H7 (cell line): ENCODE measurements at places on chromosomes 12 and 14. TPM values are rescaled to one million over a fixed set of nuclear protein-coding genes. Genes with fewer than 3 reads are reported as not detected.

Gene SYNJ2BP
- 14.5 and 16.8 TPM in 2 replicates for total RNA-seq

- DNase-seq, result no peak
Measured at GRCh38 chr12:105915997-105916759, 222.6 kb downstream of the NUAK1 start.

DNA sequence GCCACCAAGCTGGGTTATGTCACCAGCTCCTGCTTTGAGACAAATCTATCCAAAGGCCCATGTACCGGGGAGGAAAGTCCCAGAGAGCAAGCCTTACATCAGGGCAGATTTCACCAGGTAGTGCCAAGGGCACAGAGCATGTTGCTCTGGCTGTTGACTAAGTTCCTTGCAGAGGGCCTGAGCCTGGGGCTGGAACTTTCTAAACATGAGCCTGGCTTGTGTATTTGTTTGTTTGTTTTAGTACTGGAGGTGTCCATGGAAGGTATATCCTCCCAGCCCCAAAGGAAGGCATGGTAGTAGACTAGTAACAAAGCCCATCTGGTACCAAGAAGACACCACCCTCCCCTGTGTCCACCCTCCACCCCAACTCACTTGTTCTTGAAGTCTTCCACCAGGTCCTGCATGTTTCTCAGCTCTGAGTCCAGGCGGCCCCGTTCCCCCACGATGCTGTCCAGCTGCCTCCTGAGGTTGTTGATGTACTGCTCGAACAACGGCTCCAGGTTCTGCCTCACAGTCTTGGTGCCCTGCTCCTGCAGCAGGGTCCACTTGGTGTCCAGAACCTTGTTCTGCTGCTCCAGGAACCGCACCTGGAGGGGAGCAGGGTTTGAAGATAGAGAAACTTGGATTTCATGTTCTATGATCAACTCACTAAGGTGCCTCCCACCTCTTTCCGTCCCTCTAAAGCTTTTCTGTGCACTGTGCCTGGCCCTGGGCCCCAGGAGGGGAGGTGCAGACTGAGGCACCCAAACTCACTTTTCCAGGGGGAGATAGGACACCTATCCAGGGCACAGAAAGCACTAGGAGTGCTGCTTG is 1.4 kb downstream of the KRT5 start:
- peak; percentile 8 for DNase-seq

DNA sequence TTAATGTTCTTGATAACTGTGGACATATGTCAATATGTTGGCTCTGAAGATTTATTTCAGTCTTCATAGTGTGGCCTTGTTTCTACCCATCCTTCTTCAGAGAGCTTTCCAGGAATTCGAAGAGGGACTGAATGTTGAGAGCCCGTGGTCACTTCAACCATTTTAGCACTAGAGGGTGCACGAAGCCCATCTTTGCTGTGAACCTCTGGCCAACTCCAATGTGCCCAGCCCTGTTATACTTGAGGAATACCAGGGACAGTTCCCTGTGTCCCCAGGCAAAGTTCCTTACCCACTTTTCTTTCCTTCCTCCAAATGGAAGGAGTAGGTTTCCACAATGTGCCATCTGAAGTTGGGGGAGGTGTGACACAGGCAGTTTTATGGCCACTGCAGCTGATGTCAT is 603.5 kb downstream of the RPL10L start:
- peak; percentile 2 for DNase-seq

DNA sequence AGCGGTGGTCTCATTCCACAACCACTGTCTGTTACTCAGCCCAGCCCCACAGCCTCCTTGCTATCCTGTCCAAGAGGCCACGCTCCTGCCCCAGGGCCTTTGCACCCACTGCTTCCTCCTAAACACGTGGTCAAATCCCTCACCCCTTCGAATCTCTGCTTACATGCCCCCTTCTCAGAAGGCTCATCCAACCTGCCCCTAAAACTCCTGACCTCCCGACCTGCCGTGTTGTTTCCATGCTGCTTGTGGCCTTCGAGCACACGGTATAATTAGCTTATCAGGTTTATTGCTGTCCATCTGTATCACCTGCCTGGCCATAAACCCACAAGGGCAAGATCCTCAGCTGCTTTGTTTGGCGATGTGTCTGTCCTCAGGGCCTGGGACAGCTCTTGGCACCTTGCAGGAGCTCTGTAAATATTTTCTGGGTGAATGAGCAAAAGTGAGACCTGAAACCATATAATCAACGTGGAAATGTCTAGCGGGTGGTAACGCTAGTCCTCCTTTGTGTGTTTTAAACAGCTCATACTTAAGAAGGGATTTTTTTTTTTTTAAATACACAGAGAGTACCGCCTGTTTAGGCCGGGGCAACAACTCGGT is 36.0 kb downstream of the SCARB1 start:
- no peak for DNase-seq

GRCh38 chr14:89344920-89345254 is 72.1 kb downstream of the FOXN3 start:
- DNase-seq, result no peak

Gene GPR65
- total RNA-seq, result not detected in 2 replicates

Gene MAPKAPK5
- total RNA-seq, result 102 and 130 TPM in 2 replicates

- DNase-seq, result no peak
Measured at GRCh38 chr12:69905801-69906200, 80.8 kb downstream of the MYRFL start.

Gene SYNDIG1L
- 0.48 and 0.76 TPM in 2 replicates for total RNA-seq

Gene SOAT2
- total RNA-seq, result not detected in 2 replicates

- no peak for DNase-seq
Measured at GRCh38 chr14:20560961-20561360, at the start of gene RNASE9. RNASE9 (minus strand) TSS chr14:20561047.

Gene NTN4
- total RNA-seq, result 1.2 and 1.4 TPM in 2 replicates

DNA sequence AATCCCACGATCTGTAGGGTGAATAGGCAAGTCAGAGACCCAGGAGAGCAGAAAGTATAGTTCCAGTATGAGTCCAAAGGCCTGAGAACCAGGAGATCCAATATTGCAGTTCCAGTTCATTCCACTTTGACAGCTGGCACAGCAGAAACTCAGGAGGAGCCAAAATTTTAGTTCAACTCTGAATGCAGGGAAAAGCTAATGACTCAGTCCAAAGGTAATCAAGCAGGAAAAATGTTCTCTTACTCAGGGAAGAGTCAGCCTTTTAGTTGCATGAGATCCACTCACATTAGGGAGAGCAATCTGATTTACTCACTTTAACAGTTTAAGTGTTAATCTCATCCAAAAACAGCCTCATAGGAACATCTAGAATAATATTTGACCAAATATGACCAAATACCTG is 130.2 kb upstream of the LRFN5 start:
- no peak for DNase-seq

- DNase-seq, result no peak
Measured at GRCh38 chr12:84738481-84738972, 174.1 kb downstream of the SLC6A15 start.

- peak; percentile 44 for DNase-seq
Measured at GRCh38 chr12:116384691-116385485, 107.4 kb upstream of the MED13L start.

DNA sequence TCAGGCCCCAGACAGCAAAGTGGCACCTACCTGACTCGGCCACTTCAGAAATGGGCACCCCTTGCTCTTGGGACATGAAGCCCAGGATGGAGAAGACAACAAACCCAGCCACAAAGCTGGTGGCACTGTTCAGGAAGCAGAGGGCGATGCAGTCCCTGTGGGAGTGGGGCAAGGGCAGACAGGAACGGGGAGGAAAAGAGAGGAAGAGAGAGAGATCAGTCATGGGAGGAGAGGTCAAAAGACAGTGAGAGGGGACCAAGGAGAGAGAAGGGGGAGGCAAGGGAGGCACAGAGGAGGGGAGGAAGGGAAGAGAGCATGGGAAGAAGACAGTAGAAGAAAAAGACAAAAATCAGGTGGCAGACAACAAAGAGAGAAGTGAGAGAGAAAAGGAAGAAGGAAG is 16.6 kb downstream of the SLC6A12 start:
- no peak for DNase-seq

DNA sequence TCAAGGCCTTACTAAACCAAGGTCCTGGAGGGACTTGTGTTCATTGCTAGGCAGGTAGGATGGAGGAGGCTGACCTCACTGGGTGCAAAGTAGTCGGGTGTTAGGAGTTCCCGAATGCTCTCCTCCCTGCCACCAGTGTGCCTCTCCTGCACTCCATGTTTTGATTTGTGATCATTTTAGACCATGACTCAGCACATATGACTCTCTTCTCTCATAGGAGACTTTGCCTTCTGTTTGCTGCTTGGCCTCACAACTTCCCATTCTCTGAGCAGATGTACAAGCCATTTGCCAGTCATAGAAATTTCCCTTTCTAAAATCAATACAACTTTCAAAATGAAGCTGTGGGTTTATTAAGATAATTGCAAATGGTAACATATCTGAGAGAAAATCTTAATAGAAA is 46.6 kb upstream of the LRIG3 start:
- DNase-seq, result no peak

DNA sequence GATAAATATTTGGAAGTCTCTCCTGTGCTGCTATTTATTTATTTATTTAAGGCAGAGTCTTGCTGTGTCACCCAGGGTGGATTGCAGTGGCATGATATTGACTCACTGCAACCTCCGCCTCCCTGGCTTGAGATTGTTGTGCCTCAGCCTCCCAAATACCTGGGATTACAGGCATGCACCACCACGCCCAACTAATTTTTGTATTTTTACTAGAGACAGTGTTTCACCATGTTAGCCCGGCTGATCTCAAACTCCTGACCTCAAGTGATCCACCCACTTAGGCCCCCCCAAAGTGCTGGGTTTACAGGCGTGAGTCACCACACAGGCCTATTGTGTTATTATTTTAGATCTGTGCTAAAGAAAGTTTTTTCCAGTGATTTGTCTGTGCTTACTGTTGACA is 225.2 kb downstream of the CCER1 start:
- no peak for DNase-seq

Gene DLK1
- 0.37 and 1.5 TPM in 2 replicates for total RNA-seq

DNA sequence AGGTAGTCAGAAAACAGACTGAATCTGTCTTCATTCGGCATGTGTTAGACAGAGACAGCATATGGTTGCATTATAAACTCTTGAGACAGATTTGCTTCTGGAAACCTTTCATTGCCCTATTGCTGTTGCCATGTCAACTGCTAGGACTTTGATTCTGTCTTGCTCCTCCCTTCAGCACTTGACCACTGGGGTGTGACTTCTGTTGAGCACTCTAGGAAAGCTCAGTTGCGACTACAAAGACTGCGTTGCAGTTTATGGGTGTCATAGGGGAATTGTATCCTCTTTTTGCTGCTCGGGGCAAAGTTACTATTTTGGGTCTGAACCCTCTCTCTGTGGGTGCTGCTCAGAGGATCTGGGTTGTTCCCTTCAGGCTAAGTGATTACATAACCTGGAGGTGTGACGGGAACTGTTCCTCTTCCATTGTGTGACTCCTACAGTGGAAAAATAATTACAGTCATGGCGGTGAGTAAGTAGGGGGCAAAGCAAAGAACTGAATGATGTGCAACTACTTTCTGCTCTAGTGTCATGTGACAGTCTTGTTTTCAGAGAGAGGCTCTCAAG is 44.3 kb upstream of the TRIM9 start:
- no peak for DNase-seq

GRCh38 chr12:74408601-74409166 is 129.0 kb upstream of the ATXN7L3B start:
- peak; percentile 18 for DNase-seq

DNA sequence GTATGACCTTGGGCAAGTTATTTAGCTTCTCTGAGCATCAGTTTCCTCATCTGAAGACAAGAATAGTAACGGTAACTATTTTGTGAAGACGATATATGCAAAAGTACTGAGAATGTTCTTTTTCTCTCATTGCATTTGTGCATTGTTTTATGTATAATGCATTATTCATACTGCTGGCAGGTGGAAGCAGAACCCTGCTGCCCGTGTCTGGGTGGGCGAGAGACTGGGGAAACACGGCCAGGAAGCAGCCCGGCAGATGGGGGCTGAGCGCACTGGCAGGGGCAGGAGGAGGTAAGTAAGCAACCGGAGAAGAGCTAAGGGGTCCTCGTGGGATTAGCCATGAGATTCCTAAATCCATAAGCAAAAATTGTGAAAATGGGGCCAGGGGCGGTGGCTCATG is 115.8 kb upstream of the MED13L start:
- DNase-seq, result no peak

Gene FOXN4
- total RNA-seq, result 0.07 and 0.33 TPM in 2 replicates

Gene ITGB7
- 0.30 and 0.52 TPM in 2 replicates for total RNA-seq
